ENCODE measurements at places on chromosomes 3 and 15.

GRCh38 chr3:134898181-134898754, 103.2 kb downstream of the EPHB1 start:
- DNase-seq, result no peak

GRCh38 chr15:75197062-75197630, 4.5 kb upstream of the C15orf39 start:
- DNase-seq, result no peak

DNA sequence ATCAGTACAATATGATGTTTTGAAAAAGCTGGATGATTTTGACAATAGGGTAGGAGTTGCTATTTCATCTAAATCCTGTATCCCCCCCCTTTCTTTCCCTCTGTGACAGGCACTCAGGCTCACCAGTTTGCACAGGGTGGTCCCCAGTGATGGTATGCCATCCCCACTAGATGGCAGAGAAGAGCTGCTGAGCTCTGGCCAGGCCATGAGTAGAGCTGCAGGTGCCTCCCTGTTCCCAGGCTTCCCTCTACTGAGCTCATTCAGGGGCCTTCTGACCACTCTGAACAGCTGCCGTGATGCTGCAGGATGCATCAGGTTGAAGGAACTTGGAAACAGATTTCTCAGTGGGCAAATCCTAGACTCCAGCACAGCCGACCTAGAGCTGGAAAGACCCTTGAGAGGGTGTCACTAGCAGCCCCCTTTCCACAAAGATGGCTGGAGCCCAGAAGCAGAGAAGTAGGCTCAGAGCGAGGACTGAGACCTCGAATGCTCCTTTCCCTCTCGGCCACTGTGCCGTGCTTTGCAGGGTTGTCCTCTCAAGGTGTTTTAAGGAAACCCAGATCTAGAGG, 45.1 kb downstream of the EFCAB12 start:
- DNase-seq, result peak; percentile 82

DNA sequence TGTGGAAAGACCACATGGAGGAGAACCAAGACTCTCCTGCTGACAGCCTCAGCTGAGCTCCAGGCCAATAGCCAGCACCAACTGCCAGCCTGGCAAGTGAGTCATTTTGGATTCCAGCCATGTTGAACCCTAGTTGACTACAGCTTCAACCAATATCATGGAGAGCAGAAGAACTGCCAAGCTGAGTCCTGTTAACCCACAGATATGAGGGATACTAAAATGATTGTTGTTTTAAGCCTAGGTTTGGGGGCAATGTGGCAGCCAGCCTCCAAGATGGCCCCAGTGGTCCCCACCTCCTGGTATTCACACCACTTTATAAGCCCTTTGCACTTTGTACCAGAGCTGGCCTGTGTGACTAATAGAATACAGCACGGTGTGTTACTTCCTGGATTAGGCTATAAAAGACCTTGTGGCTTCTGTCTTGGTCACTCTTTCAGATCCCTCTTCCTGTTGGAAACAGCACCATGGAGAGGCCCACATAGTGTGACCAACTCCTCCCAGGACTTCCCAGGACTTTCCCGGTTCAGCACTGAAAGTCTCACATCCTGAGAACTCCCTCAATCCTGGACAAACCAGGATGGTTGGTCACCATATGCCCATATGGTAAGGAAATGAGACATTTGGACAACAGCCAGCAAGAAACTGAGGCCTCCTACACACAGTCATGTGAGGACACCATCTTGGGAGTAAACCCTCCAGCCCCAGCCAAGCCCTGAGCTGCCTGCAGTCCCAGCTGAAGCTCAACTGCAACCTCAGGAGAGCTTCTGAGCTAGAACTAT, 32.4 kb upstream of the CDV3 start:
- DNase-seq, result no peak

DNA sequence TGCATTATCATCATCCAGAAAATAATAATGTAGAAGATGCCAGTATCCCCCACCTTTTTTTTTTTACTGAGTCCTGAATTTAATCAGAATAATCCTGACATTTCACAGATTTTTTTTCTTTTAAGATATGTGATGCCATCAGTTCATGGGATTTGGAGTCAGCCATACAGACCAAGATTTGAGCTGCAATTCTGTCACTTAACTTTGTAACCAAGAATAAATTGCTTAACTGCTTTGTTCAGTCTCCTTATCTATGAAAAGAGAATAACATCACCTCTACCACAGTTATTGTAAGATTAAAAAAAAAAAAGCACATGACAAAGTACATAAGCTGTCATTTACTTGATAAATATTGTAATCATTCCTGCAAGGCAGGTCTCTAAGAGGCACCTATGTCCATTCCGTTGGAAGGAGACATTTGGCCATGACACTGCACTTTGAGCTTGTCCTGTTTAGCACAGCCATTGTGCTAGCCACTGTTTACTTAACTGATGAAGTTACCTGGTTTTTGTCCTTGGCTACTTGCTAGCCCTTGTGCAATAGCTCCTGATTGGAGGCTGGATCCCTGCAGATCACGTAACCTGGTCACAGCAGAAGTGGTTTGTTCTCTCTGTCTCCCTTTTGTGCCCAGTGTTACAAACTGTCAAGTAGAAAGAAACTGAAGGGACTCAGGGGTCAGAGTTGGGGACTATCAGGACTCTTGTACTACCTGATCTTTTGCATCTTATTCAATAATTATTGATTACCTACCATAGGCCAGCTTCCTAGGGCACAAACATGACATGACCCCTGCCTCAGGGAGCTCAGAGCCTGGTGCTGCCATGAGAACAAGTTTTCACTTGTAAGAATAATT, 306.0 kb downstream of the WDR72 start:
- no peak for DNase-seq

DNA sequence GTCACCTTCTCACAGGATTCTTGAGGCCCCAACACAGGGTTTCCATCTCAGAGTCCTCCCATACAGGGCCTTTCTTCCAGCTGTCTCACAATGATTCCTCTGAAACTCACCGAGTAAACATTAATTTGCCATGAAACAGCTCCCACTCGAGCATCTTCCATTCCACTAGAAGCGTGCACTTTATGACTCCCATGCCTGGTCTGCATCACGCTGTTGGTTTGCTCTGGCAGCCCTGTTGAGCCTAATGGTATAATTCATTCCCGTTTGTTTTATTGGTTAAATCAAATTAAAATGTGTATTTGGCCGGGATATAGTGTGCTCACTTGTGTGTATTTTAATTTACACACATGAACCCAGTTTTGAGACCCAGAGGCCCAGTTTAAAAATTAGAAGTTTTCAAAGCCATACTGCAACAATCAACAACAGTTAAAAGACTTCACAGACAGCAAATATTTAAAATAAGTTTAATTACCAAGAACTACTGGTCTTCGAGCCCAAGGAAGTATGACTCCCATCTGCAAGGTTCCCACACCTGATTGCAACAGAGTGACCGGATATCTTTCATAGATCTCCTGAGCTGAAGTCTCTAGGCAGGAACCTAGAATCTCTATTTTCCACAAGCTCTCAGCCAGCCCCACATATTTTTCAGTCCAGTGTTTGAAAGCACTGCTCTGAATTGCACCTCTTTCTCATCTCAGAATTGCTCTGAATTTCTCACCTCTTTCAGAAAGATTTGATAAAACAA, 42.3 kb upstream of the GYG1 start:
- DNase-seq, result no peak

DNA sequence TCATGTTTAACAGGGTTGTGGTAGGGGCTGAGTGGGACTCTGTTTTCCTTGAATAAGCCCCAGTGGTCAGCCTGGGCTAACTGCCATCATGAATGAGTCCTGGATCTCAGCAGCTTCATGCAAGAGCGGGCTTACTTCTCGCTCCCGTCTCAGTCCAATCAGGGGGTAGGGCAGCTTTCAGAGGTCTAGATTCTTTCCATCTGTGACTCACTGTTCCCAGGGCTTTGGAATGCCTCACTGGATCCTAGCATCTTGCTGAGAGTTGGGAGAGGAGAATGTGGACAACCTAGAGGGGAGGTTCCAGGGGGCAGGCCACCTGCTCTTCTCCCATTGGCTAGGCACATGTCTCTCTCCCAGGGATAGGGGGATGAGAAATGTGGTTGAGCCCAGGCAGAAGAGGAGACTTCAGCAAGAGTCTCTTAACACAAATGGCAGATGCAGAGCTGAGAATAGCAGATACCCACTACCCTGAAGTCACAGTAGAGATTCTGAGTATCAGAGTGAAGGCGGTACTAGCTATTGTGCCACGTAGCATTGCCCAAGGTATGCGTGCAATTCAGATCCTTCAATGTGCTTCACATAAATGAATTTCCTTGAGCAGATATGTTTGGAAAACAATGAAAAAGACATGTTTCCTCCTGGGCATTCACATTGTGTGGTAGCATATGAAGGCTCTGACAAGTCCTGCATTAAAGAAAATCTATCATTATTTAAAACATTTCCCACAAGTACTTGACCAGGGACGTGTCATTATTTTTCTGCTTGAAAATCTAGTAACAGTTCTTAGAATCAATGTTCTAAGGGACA, 257.7 kb upstream of the PROK2 start:
- DNase-seq, result peak; percentile 46

- DNase-seq, result peak; percentile 57
Measured at GRCh38 chr15:67839499-67839928, 331 bp downstream of the RNU6-1 start.

DNA sequence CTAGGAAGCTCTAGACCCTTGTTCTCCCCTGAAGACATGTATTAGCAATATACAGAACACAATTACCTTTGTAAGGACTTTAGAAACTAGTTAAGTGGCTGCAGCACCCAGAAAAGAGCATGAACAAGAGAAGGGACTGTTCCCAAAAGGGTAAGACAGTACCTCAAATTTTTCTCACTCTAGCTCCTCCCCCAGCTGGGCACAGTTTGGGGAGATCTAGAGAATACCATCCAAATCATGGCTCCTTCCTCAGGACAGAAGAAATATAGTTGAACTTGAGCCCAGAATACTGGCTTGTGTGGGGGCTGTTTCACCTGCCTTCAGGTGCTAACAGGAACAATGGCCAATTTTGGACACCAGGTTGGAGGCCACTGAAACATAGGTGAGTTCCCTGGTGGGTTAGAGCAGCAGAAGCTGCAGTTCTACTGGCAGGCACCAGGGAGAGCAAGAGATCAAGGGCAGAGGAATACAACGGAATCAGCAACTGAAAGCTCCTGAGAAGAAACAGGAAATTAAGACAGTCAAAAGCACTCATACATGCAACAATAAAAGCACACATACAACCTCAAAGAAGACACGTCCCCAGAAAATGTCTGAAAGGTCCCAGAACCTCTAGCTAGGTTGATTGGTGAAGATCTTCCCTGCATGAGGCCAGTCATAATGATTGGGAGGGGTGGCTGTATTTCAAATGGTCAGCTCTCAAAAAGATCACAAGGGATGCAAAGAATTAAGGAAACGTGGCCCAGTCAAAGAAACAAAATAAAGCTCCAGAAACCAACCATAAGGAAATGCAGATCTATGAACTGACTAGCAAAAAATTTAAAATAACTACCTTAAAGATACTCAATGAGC, 104.9 kb upstream of the ASB14 start:
- peak; percentile 80 for DNase-seq

DNA sequence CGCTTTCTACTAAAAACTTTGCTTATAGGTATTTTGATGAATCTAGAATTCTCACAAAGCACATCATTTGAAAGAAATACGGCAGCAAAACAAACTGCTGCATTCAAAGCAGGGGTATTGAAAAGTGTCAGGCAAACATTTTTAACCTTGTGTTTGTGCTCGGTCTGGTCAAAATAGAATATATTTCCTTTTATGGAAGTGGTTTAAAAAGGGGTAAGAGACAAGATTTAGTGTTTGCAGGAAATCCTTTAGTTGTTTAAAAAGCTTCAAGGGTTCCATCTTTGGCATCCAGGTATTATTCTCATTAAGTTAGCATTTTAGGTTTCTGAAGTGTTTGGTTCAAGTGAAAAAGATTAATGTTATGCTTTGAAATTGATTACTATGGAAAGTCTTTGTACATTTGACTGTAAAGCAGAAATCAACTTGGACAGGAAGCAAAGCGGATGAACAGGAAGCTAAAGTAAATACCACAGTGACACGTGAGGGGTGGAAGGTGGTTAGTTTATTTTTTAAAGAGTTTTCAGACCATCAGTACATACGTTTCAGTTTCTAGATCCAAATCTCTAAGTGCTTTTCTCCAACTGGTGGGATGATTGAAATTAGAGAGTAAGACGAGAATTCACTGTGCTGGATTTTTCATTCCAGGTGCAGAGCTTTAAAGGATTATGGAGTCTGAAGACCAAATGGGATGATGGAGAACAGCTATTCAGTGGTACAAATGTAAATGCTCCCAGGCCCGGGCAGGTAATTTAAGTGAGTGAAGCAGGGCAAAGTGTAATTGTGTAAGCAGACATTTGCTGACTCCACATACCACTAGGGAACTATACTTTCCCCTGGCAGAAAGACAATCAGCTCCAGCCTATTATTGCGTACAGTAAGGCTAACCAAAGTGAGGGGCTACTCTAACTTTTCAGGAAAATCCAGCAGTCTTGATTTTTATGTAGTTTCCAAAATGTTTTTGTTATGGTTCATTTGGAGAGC, 341.8 kb upstream of the TBL1XR1 start:
- peak; percentile 51 for DNase-seq

DNA sequence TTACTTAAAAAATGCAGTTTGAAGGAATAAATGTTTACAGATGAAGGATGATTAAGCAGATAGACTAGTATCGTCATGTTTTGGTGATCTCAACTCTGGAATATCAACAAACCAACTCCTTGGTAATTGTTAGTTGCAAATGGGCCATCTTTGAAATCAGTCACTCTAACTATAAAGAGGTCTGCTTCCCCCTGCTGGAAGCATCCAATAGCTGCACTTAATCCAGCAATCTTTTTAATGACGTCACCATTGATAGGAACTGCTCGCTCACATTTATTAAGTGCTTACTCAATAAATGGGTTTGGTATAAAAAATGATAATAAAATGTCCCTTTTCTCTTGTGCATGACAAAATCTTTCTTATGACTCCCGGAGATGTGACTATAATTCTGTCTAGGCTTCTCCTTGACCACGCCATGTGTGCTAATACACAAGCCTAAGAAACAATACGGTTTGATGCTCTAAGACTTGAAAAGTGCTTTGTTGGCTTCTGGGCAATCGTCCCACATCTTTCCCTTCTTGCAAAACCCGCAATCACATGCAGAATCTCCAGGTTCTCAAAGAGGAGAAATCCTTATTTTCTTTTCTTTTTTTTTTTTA, 227.6 kb upstream of the POU1F1 start:
- DNase-seq, result peak; percentile 87

GRCh38 chr3:2921452-2921851, 188.7 kb downstream of the IL5RA start:
- no peak for DNase-seq

GRCh38 chr15:68743256-68743655, 77.4 kb downstream of the ANP32A start:
- no peak for DNase-seq

- no peak for DNase-seq
Measured at GRCh38 chr3:47855461-47856383, 52.8 kb downstream of the DHX30 start.

GRCh38 chr15:87755226-87755625, 501.3 kb downstream of the NTRK3 start:
- no peak for DNase-seq

- DNase-seq, result no peak
Measured at GRCh38 chr3:29242296-29242695, 38.6 kb upstream of the RBMS3 start.

GRCh38 chr3:99023590-99024192, 122.2 kb upstream of the DCBLD2 start:
- DNase-seq, result peak; percentile 72
